ENCODE measurements at places on chromosomes 7 and 10. TPM values are rescaled to one million over a fixed set of nuclear protein-coding genes. Genes with fewer than 3 reads are reported as not detected.

GRCh38 chr7:50312250-50313162 is 8.0 kb downstream of the IKZF1 start:
- no peak for DNase-seq

DNA sequence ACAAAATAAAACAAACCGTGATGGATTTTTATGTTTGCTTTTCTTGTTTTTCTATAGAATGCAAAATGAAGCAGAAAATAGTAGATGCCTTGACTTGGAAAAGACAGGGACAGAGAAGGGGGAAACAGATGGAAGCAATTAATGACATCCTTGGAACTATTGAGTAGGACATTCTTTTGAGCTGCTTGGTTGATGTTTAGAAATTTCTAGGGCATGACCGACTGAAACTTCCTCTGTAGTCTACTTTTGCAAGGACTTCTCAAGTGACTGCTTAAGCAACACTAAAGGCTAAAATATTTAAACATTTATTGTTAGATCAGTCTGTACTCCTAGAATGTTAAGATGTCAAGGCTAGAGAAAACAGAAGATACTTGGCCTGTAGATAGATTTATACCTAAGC is 49.4 kb downstream of the VCL start:
- DNase-seq, result no peak

DNA sequence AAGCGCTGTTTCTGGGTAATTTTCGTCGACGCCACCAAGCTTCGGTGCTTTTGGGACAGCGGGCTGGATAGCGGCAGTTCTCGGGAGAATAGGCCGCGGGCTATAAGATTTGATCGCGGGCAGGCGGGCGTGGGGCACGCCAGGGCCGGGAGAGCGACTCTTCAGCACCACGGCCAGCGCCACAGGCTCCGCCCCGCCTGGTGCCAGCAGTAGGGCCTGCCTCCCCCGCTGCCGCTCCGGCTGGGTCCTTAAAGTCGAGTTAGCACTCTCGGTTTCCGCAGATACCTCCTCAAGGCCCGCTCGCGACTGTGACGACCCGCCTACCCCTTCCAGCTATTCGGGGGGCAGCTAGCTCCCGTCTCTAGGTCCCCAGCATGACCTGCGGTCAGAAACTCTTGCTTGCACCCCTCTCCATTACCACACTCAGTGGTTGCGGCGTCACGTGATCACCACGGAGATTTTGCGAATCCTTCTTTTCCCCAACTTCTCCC is 9.4 kb downstream of the NXPH1 start:
- peak; percentile 66 for DNase-seq

- no peak for DNase-seq
Observed at GRCh38 chr10:28586176-28586575, 53.3 kb downstream of the WAC start.

DNA sequence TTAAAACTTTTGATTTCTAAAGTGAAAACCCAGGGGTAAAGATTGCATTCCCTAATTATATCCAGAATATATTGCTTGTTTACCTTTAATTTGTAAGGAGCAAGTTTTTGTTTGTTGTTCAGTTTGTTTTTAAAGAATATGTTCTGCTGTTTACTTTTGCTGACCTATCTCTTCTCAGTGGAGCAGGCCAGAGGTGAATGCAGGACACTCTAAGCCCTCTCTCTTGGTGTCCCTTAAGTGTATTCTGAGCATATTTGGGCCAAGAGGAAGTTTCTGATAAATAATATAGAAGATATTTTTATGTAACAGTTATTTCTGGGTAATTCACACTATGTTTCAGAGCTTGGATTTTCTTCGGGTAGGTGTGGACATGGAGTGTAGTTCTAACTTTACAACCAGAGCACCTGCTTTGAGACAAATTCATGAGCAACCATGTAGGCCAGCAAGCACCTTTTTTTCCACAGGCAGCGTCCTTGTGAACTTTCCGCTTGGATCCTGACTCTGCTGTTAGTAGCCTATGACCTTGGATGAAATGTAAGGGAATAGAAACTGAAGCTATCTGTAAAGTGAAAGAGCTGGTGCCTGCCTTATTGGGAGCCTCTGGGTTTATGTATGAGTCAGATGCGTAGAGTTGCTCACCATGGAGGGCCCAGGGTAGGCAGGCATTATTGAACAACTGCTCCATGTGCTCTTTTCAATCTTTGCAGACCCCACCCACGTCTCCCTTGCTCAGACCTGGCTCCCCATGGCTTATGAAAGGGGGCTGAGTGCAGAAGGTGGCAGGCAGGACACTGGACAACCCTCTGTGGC is 16.1 kb downstream of the OGDH start:
- DNase-seq, result no peak

- DNase-seq, result no peak
Observed at GRCh38 chr7:92849322-92849721, 12.9 kb upstream of the CDK6 start.

Gene TAS2R40
- polyA plus RNA-seq, result not detected

All from pancreas (tissue), 10 donors.